SHP77 (cell line): ENCODE measurements at places on chromosomes 1 and 21.
A peak's percentile ranks its signal among the peaks of the same experiment; 100 is the strongest.

- DNase-seq: no peak
Measured at GRCh38 chr1:16085522-16085921, 12.1 kb upstream of the FAM131C start.

- DNase-seq: no peak
Measured at GRCh38 chr1:177275736-177276135, 105.0 kb downstream of the BRINP2 start.

DNA sequence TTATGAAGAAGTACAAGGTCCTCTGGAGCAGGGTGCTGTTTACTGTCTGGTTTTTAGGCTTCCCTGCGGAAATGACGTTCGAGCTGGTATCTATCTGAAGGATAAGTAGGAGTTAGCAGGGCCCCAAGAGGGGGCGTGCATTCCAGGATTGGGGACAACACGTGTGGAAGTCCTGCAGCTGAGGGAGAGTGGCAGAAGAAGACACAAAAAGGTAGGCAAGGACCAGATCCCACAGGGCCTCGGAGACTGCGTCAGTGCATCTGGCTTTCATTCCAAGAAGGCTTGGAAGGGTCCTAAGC lies 5.9 kb downstream of the RIMS3 start:
- DNase-seq: no peak

DNA sequence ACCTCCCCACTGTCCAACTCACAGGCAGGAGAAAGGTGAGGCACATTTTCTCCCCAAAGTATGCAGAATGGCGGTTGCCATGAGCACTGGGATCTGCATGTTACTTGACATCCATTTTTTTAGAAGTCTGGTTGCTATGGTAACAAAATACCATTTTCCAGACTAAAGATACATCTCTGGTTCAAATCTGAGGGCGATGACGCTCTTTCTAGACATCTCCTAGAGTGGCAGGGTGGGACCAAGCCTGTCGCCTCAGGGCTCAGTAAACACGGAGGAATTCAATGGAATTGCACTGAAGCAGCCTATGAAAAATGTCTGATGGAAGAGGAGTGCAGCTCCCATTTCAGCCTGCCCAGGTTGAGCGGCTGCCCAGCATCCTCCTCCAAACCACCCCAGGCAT lies 21.5 kb upstream of the FAM43B start:
- no peak for DNase-seq

DNA sequence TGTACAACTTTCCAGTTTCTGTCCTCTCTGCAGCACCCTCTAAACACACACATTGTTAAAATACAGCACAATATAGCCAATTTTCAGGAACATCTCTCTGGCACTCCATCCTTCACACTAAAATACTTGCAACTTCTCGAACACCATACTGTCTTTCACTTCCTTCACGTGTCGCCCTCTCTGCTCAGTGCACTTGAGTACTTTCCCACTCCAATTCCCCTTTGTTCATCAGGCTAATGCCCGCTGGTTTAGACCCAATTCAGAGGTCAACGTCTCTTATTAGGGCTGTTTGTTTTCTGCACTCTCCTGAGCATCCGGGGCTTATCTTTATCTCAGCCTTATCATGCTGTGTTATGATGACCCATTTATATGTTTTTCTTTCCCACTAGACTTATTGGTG lies 238.2 kb upstream of the SGIP1 start:
- DNase-seq: no peak

GRCh38 chr1:160428655-160429054 lies 28.3 kb downstream of the VANGL2 start:
- peak; percentile 28 for DNase-seq

DNA sequence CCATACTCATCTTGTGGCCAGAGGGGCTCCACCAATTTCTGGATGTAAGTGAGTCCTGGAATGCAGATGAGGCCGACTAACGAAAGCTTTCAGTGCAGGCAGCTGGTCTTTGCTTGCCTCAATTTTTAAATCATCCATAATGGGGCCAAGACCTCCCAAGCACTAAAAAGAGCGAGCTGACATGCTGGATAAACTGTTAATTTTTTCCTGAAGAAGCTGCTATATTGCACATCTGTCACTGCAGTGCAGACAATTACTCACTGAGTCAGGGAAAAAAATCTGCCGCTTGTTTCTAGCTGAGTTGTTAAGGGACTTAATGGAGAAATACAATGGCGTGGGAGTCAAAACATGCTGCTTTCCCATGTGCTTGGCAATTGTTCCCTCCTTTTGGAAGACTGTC lies 205.5 kb downstream of the GPATCH2 start:
- DNase-seq: no peak

GRCh38 chr21:38211321-38211720 lies 45.5 kb upstream of the KCNJ15 start:
- no peak for DNase-seq

DNA sequence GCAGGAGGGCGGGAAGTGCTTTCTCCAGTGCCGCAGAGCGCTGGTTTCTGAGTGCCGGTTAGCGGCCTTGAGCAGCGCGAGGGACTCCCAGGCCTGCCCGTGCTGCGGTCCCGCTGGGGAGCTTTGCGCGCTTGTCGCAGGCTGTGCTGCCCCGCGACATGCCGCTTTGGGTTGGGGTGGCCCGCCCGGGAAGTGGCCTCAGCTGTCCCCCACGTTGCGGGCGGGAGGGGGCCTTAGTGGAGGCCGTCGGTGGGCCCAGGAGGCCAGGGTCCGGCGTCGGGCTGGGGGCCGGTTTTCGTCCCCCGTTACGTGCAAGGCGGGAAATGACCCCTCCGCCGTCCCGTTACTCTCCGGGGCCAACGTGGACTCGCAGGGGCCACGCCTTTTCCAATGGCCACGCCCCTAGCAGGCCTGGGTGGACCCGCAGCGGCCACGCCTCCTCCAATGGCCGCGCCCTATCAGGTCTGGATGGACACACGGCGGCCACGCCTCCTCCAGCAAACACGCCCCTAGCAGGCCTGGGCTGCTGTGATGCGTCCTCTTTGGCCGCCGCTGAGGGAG lies 977 bp upstream of the C1orf174 start:
- peak; percentile 94 for DNase-seq

DNA sequence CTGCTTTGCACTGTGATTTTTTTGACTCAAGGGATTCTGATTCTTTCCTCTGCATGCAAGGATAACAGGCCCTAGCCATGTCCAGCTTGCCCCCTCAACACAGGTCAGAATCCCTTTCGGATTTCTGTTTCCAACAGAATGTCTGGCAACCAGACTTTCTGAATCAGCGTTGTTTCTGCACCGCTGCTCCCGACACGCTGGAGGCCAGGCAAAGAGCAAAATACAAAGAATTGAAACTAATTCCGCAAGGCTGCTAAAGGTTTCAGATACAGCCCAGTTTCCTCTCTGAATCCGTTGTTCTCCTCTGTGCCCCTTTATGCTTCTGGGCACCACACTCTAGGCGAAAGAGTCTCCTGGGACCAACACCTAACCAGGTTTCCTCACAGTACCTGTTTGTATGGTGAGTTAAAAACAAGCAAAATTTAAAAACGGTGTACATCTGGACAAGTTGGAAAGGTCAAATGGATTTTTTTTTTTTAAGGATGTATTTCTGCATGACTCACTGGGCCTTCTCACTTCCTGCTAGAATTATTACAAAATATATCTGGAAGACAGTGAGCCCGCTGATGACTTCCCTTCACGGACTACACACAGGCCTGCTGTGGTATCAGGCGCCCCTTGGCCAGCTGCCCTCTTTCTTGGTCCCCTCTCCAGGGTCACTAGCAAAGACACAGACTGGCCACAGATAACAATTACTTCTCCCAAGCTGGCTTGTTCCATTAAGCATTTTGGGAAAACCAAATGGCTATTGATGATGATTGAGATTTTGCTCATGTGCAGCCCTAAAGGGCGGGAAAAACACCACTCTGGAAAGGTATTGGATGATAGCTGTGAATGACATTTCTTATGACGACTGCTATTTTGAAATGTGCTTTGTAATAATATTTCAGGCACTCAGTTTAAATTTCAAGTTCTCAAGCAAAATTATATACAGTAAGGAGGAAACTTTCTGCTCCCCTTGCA lies 118.3 kb downstream of the TGFB2 start:
- no peak for DNase-seq
